Activated naive CD8-positive, alpha-beta T cell treated with anti-CD3 and anti-CD28 coated beads for 36 hours (primary cell): ENCODE measurements at places on chromosomes 13 and 19. TPM values are rescaled to one million over a fixed set of nuclear protein-coding genes. Genes with fewer than 3 reads are reported as not detected.

FSD1 gene
- 21.3 TPM for total RNA-seq

ZNF681 gene
- 5.0 TPM for total RNA-seq

C19orf73 gene
- 1.3 TPM for total RNA-seq

DNA sequence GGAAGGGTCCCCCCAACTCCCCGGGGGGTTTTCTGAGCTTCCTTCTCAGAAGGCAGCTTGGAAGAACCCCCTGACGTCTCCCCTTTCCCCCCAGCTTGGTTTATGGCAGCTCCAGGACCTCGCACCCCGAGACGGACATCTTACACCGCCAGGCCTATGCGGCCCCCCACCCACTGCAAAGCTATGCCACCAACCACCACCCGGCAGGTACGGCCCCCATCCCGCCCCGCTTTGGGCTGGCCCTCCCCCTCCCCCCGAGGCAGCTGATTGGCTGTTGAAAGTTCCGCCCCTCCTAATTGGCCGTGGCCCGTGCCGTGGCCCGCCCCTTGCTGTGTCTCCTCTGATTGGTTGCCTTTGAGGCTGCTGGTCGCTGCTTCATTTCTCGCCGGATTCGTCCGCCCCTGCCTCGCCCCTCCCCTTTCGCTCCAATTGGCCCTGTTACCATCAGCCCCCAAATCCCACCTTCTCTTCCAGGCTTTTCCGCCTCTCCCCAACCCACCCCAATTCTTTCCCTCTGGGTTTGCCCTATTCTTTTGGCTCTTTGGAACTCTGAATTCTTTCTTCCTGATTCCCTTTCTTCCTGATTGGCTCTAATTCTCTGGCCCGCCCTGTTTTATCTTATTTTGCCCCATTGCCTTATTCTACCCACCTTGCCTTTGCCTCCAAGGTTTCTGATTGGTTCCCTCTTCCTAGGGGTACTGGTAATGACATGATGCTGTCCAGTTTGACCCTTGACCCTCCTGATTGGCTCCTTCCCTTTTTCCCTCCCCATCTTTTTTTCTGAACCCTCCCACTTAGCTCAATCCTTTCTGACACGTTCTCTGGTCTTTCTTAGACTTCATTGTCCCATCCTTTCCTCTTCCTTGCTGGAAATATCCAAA lies 2.5 kb downstream of the PRR12 start:
- DNase-seq = peak; percentile 94

GRCh38 chr19:39539165-39539517 lies 820 bp downstream of the EID2 start:
- no peak for DNase-seq

GRCh38 chr13:83223546-83223945 lies 658.7 kb downstream of the SLITRK1 start:
- no peak for DNase-seq

DNA sequence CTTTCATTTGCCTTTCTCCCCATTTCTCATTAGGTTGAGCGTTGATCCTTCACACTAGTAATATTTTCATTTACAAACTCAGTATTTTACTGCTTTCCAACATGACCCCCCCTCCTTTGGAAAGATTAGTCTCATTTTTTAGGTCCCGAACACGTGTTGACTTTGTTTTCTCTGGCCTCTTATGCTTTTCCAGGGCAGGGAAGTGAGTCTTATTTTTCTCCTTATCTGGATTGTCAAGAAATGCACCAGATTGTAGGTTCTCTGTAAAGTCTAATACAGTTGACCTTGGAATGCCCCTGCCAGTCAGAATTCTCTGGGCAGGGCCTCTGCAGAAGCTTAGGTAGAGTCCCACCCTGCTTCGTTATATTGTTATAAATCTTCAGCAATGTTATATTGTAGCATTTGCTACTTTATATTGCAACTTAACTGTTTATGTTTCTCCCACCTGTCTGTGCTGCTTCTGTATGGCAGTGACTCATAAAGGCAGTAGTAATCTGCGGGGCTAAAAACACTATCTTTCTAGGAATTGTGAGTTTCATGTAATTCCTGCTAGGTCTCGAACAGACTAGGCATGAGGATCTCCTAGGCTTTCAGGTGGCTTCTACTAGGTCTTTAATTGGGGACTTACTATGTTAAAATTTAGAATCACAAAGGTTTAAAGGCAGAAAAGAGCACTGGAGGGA lies 2.0 kb downstream of the TDRD3 start:
- no peak for DNase-seq
